ENCODE measurements at places on chromosomes 16 and 17.
A peak's percentile ranks its signal among the peaks of the same experiment; 100 is the strongest.

- DNase-seq: peak; percentile 54
Observed at GRCh38 chr16:50261707-50262235, 4.6 kb upstream of the ADCY7 start.

DNA sequence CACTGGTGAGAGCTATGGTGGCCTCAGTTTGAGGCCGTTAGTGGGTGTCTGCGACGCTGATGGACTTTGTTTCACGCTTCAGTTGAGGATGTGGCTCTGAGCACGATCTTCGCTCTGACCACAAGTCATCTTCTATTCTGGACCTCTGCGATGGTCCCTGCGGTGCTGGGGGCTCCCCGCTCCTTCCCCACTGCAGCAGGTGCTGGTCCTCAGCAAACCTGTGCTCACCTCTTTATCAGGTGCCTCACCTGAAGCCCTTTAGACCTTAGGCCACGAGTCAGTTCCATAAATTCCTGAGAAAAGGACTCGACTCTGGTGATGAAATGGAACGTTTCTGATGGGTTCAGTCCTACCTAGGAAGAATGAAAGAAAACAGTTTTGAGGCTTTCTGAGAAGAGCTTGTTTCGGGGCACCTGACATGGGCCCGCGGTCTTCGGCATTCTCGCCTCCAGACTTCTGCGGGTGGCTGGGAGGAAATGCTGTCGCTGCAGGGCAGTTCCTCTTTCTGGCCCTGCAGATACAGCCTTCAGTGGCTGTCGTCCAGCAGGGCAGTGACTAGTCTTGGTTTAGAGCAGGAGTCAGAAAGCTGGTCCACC lies 4.7 kb downstream of the KCTD5 start:
- DNase-seq: peak; percentile 45

- DNase-seq: no peak
Observed at GRCh38 chr16:75805946-75806345, 79.7 kb upstream of the CPHXL start.

DNA sequence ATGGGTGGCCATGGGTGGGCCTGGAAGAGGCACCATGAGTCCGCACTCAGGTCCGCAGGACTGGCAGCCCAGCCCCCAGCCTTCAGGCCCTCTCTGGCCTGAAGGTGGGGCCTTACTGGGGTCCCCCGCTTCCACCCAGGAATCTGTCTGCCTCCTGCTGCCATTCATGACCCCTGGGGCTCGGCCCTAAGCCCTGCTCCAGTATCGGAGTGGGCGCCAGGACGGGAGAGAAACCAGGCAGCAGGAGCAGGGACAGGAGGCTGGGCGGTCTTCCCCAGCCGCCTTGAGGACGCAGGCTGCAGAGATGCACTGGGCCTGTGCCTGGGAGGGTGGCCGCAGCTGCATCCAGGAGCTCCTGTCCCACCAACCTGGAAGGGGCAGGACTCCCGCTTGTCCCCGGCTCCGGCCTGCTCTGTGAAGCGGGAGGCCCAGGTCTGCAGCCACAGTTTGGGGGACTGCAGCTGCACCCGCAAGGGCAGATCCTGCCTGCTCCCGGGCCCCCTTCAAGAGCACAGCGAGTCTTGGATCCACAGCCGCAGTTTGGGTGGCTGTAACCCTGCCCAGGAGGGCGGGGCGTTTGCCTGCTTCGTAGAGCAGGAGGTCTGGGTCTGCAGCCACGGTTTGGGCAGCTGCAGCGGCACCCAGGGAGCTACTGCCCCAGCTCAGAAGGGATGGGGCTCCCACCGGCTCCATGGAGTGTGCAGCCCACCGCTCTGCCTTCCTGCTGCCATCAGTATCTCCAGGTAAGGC lies 81.8 kb upstream of the DNAJA2 start:
- no peak for DNase-seq

- no peak for DNase-seq
Observed at GRCh38 chr16:68487203-68487514, 38.9 kb upstream of the SMPD3 start.

GRCh38 chr16:76194616-76195015 lies 82.6 kb upstream of the CNTNAP4 start:
- no peak for DNase-seq

GRCh38 chr17:45227101-45227925 lies 5.6 kb downstream of the FMNL1 start:
- DNase-seq: peak; percentile 44

- peak; percentile 54 for DNase-seq
Observed at GRCh38 chr17:63419949-63420867, 25.9 kb downstream of the CYB561 start.

DNA sequence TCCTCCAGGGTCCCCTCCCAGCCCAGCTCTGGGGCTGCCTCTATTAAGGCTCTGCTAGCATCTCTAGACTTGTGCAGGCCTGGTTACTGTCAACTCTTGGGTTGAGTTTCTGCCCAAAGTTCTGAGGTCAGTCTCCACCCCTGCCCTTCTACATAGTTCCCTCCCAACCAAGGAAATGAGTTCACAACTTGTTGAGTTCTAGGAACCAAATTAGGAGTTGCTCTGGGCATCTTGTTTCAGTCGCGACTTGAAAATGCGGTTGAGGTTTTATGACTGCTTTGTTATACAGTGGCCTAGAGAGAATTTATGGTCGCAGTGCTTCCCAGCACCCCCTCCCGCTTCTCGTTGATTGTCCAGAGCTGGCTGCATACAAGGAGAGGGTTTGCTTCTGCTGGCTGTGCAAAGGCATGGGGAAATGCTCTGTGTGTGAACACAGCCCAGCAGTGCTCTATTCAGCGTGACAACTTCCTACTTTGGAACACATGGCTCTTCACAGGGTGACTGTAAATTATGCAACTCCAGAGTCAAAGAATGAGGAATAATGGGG lies 20.2 kb downstream of the GNAO1 start:
- DNase-seq: no peak

GRCh38 chr16:17409894-17410293 lies 60.9 kb downstream of the XYLT1 start:
- DNase-seq: no peak

- peak; percentile 56 for DNase-seq
Observed at GRCh38 chr17:32915245-32915644, 12.7 kb upstream of the TMEM98 start.

- DNase-seq: no peak
Observed at GRCh38 chr16:17205279-17206211, 265.2 kb downstream of the XYLT1 start.

DNA sequence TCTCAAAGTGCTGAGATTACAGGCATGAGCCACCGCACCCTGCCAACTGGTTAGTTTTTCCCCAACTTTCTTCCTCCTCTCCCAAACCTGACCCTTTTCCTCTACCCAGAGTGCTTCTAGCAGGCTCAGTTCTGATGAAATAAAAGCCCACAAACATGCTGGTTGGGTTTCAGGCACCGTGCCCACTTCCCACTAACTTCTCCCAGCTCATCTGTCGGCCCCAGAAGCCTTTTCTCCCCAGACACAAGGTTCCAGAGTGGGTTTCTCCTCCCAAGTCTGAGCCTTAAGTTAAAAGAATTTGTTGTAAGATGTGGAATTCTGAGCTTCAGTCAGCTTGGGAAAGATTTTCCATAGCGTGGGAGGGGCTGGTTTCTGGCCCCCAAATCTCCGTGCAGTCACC lies 11.5 kb upstream of the SCN4A start:
- DNase-seq: no peak

- no peak for DNase-seq
Observed at GRCh38 chr17:31475378-31476162, 84.1 kb downstream of the RAB11FIP4 start.

DNA sequence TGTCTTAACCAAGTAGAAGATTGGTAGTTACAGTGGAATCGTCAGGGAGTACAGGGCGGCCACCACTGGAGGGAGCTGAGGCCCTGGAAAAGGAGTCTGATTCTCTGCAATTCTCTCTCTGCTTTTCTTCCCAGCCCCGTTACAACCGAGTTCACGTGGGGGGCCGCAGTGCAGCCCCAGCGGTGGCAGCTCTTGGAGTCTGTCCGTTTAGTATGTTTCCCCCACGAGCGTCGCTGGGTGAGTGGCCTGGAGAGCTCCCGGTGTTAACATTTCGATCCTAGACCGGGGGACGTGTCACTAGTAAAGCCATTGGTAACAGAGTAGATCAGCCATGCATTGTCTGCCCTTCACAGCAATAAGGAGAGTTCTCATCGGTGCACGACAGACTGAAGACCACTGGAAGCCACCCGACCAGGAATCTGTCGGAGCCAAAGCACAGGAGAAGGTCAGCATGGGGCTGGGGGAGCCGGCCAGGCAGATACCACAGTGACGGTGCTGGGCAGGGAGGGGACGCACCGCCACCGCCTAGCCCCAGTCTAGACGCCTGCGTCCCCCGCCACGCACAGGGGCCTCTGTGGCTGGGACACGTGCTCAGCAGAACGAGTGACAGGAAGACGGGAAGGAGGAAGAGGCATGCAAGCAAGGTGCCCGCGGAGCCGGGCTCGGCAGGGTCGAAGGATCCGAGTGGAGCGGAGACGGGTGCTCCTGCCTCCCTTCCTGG lies 15.7 kb downstream of the SLC16A3 start:
- peak; percentile 58 for DNase-seq

GRCh38 chr17:72386619-72387237 lies 265.9 kb downstream of the SOX9 start:
- no peak for DNase-seq

DNA sequence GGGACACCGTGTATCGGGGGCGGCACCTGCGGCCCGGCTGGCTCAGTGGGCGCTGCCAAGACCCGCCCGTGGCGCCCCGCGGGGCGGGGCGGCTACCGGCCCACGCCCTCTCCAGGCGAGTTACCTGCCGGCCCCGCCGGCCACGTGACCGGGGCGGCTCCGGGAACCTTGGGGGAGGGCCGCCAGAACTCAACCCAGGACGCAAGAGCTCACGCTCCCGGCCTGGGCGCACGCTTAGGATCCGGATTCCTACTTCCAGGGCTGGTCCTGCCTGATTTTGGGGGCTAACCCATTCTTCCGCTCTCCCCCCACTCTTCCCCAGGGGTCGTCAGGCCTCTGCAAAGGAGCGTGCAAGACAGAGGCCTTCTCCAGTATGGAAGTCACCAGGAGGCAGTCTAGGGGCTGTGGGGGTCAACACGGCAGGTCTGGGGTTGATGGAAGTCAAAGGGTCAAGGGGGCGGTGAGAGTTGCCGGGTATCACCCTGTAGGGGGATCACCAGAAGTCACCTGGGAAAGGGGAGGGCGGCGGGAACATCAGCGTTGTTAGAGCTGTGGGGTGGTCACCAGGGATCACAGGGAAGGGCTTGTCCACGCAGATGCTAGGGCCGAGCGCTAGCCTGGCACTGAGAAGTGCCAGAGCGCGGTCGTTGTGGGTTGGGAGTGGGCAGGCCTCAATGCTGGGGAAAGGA lies 354 bp upstream of the ESRP2 start:
- DNase-seq: peak; percentile 79

DNA sequence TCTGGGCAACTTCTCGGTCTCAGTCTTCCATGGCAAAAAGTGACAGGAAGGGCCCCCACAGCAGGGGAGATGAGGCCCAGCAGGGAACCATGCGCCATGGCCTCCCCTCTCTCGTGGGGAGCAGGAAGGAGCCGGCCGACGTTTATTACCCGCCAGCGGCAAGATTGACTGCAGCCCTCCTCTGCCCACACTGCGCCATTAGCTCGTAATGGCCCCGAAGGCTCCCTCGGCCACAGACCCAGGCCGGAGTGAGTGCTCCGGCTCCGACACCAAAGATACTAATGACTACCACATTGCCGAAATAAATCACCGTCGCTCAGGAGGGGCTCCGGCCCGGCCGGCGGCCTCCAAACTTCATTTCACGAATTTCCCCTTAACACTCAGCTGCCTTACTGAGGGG lies 226.9 kb downstream of the C16orf78 start:
- no peak for DNase-seq

GRCh38 chr16:29978564-29979270 lies 5.0 kb downstream of the TAOK2 start:
- DNase-seq: no peak

GRCh38 chr17:17347956-17348871 lies 45.0 kb downstream of the NT5M start:
- no peak for DNase-seq

GRCh38 chr16:29696881-29697331 lies 17.9 kb downstream of the QPRT start:
- no peak for DNase-seq

DNA sequence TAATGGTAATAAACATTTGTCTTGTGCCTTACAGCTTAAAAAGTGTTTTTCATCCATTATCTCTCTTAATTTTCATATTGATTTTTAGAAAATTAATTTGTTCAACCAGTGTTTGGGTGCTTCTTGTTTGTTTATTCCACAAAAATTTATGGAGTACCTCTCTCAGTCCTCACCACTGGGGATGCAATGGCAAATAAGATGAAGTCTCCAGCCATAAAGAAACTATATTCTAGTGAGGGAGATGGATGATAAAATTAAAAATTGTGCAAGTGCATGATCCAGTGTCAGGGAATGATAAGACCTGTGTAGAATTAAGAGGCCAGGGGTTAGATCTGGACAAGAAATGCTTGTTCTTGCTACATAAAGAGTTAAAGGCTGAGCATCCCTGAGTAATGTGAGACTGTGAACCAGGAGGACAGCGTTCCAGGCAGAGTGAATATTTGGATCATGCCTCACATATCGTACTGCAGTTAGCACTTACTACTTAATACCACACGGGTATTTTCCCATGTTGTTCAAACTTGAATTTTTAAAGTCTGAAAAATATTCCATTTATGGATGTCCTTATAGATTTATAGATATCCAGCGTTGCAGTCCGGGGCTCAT lies 535.7 kb upstream of the HSBP1 start:
- DNase-seq: no peak

DNA sequence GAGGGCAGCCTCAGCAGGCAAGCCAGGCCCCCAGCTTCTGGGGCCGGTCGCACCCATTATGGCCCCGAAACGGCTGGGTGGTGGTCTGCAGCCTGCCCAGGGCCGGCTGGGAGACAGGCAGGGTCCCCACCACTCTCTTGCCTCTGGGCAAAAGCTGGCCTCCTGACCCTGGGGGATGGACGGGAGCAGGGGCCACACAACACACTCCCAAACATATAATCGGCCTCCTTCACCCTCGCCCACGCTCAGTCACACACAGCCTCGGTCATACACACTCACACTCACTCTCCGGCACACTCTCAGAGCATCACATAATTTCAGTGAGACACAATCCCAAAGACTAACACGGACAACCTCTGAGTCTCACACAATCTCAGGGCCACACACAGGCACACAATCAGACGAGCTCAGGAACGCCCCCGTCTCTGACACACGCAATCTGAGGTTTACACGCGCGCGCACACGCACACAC lies 589 bp downstream of the PEMT start:
- DNase-seq: no peak

- no peak for DNase-seq
Observed at GRCh38 chr17:59516451-59516850, 49.0 kb upstream of the DHX40 start.

DNA sequence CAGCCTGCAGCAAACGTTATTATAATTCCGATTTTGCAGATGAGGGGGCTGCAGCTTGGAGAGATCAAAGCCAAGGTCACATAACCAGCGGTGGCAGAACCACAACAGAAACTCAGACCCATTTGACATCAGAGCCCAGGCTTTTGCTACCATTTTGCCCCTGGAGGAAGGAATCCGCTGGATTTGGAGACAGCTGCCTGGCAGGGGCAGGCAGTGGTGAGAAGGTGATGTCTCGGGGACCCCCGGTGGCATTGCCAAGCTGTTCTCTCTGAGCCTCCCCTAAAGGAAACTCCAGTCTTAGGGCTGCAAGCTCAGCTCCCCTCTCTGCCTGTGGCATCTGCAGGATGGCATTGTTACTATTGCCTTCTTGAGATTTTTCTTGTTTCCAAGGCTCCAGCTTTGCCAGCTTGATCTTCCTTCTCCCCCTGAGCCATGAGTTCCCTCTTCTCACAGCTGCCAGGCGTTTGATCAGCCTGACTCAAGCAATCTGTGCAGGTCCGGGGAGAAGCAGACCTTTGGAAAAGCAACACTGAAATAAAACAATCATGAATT lies 40.8 kb downstream of the AIPL1 start:
- DNase-seq: no peak

- peak; percentile 67 for DNase-seq
Observed at GRCh38 chr16:1781758-1782407, 488 bp downstream of the SPSB3 start.
